ENCODE measurements at places on chromosomes 16 and 17.

DNA sequence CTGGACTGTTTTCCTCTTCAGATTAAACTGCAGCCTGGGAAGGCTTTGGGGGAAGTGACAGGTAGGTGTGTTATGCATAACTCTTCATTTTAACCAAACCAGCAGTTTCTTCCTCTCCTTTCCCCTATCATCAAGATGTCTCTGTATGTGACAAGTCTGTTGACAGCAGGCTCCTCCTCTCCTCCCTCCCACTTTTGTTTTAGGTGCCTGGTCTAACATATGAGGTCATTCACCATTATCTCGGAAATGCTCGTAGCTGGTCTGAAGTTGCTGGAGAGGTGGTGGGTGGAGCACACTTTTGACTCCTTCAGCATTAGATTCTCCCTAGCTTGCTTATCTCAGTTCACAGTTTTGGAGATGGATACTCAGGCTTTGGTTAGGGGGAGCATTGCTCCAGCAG, 571.0 kb upstream of the EEF2KMT start:
- no peak for DNase-seq

- DNase-seq, result no peak
Observed at GRCh38 chr16:85446951-85447692, 166.0 kb upstream of the GSE1 start.

DNA sequence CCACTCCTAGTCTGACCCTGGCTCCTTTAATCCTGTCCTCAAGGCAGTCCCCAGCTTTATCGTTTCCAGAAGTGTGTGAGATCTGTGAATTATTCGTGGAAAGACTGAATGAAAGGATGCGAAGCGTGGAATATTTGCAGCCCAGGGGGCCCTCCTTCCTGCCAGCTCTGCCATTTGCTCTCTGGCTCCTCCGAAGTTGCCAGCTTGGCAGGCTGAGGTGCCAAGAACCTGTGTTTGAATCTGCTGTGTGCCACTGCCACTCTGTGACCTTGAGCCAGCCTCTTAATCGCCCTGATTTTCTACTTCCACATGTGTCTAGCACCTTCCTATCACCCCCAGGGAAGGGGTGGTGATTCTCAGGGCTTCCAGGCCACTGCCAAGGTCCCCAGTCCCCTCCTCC, 10.8 kb downstream of the TBKBP1 start:
- no peak for DNase-seq

DNA sequence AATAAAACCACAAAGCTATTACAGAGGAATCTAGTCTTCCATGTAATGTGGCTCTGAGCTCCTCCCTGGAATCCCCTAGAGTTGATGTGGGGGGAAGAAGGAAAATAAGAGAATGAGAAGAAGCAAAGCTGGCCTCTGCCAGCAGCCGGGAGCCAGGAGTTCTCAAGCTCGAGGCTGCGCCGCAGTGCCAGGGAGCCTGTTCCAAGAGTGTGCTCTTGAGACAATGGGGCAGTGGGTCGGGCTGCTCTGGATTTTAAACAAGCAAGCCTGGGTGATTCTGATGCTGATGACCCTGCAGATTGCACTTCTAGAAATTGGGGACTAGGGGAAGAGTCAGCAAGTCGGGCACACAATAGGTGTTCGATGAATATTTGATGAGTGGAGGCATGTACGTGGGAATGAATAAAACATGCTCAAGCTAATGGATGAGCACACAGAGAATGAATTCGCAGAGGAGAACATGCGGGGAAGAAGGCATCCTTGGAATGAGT, 119.9 kb downstream of the CMIP start:
- DNase-seq, result no peak

- DNase-seq, result no peak
Observed at GRCh38 chr16:67529582-67530012, 968 bp downstream of the RIPOR1 start.

DNA sequence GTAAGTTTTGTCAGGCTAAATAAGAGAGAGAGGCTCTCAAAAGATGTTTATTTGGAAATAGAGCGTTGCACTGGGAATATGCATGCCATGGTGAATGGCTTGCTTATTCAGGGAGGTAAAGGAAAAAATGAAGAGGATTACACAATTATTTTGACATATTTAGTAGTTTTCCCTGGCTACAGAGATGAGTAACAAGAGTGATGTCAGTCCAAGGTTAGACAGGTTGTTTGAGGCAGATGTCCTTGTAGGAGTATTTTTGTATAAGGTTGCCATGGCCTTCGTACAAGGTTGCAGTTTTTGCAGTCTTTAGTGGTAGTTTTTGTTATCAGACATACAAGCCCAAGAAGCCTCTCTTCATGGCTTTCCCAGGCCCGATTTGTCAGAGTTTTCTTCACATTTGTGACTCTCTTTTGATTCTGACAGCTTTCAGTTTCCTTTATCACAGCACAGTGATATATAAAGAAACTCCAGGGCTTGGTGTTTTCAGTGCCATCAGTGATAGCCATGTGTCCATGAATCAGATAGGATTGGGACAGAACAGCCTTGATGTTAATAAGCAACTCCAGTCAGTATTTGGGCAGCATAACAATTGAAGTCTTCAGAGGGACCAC, 18.7 kb upstream of the LGALS9 start:
- DNase-seq, result no peak

DNA sequence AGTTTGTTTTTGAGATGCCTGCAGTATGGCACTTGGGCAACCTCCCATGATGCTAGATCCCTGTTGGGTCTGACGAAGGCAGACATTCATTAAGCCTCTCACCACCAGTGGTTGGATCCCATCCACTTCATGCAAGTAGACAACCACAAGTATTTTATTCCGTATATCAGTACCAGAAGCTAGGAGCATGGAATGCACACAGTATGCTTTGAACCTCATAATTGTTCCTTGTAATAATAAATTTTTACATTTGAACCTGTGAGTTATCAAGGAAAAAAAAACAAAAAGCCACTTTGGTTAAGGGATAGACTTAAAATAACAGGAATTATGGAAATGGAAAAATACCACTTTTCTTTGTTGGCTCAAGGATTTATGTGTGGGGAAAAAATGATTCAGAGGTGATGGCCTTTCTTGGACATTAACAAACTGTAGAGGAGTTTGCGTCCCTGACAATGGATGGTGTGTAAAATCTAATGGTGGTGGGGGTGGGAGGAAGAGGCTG, 107.1 kb upstream of the KCNJ16 start:
- no peak for DNase-seq

DNA sequence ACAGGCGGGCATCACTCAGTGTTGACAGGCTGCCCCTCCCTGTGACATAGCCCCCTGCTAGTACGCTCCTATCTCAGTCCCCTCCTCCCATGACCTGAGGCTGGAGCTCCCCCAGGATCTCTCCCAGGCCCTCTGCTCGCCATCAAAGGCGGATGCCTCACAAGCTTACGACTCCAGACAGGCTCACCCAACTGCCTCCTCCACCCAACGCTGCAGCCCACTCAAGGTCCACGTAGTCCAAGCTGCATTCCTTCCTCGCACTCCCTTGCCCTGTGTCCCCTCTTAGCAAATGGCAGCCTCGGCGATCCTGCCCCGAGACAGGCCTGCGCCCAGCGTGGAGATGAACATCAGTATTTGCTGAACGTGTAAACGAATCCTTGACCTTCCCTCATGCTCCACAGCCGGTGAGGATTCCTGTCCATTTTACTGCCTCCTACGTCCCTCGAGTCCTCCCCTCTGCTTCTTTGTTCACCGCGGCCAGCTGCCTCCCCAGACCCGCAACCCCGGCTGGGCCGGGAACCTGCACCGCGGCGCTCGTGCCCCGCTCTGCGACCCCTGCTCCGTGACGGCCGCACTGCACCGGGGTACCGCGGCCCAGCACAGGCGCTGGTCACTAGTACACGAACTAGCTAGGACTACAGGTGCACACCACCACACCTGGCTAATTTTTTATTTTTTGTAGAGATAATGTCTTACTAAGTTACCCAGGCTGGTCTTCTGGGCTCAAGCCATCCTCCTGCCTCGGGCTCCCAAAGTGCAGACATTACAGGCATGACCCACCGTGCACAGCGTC, 838 bp upstream of the TMEM97 start:
- no peak for DNase-seq

GRCh38 chr17:18772471-18772870, 8.5 kb upstream of the TVP23B start:
- DNase-seq, result no peak

- DNase-seq, result no peak
Observed at GRCh38 chr16:11356573-11357331, 11.5 kb downstream of the RMI2 start.

- no peak for DNase-seq
Observed at GRCh38 chr17:27353033-27353460, 59.1 kb downstream of the WSB1 start.

DNA sequence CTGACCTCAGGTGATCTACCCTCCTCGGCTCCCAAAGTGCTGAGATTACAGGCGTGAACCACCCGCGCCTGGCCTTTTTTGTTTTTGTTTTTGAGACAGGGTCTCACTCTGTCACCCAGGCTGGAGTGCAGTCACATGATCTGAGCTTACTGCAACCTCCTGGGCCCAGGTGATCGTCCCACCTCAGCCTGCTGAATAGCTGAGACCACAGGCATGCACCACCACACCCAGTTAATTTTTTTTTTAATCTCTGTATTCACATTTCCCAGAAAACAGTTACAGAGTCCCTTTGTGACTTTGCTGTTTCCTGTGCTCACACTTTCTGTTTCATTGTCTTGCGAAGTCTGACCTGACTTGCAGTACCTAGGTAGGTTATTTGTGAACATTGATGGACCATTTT, 2.7 kb downstream of the CLUAP1 start:
- DNase-seq, result no peak

- DNase-seq, result no peak
Observed at GRCh38 chr16:89596061-89596689, 17.3 kb upstream of the DPEP1 start.

DNA sequence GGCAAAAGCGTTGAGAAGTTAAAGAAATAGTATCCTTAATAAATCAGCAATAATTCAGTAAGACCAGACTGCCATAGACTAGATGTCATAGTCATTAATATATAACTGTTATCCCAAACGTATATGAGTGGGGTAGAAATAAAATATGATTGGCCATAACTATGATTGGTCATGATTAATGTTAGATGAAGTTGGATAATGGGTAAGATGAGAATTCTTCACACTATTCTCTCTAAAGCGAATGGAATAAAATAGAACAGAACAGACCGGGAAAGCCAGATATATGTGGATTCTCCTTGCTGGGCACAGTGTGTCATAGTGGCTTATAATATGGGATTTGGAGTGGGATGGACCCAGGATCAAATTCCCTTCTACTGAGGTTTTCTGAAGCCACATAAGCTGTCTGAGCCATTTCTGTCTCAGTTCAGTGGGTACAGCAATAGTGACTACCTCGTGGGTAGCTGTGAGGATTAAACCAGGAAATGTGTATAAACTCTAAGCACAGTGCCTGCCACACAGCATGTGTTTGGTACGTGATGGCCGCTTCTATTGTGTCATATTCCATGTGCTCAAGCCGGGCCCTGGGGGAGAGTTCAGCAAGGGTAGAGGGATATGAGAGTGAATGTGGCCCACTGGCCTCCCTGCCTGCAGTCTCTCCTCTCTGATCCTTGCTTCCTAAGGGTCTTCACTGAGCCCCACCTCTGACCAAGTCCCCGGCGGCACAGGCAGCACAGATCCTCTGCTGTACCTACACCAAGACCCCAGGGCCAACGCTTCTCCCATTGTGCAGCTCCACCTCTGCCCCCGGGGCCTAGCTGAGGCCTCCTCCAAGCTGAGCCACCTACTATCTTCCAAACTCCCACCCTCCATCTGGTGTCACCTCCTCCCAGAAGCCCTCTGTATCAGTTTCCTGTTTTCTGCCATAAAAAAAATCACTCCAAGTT, 3.7 kb downstream of the CETP start:
- no peak for DNase-seq

GRCh38 chr16:89074803-89075688, 18.6 kb upstream of the ACSF3 start:
- DNase-seq, result no peak

DNA sequence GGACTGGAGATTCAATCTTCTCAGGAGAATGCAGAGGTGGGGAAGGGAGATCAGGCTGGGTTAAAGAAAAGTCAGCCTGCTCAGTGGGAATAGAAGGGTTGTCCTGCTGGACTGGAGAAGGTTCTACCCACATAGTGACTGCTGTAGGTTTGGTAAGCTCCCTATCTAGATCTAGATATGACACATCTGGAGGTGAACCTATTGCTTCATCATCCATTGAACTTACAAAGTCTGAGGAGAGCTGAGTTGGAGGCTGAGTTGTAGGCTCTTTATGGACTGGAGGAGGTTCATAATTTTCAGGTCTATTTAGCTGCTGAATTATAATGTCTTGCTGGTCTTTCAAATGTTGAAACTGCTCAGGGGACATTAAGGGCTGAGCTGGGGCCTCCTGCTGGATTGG, 46.0 kb upstream of the NF1 start:
- no peak for DNase-seq

GRCh38 chr16:15523092-15523541, 88.7 kb downstream of the BMERB1 start:
- DNase-seq, result no peak

GRCh38 chr17:19805006-19805405, 56.9 kb upstream of the ALDH3A1 start:
- DNase-seq, result no peak

DNA sequence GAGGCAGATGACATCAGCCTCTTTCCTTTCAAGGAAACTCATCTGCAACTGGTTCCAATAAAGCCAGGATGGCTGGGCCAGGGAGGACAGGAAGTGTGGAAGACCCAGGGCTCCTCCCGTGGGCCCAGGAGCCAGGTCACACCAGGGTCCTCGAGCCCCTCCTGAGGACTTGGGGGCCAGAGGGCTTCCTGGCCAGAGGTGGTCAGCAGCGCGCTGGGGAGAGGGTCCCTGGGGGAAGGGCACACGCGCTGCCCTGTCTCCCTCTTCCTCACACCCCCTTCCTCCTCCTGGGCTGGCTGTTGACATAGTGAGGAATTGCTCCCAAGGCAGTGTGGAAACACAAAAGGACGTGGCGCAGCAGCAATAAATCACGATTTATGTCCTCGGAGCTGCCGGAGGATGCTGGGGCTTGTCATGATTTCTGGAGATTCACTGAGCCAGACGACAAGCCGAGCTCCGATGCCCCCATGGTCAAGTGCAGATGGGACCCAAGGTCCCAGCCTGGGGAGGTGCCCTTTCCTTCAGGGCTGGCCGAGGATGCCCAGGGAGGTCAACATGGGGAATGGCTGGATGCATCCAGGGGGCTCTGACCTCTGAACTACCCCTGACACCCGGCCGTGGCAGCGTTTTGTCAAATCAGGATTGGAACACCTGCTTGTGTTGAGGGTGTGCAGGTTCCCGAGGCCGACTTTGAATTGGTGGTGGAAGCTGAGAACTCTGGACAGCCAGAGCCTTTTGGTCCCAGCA, 152.6 kb downstream of the IRF8 start:
- DNase-seq, result no peak

- DNase-seq, result no peak
Observed at GRCh38 chr16:75264999-75265910, 13.8 kb upstream of the BCAR1 start.
